Trophoblast cell (in vitro differentiated cells and primary cell): ENCODE measurements at places on chromosomes 1 and 21.

GRCh38 chr1:70961374-70961975 lies 86.1 kb downstream of the PTGER3 start:
- no peak overlapping the region for H3K27ac ChIP-seq
- no peak overlapping the region for H3K4me3 ChIP-seq
- DNase-seq = peak; percentile 81
- no peaks in the 10 kb centered on the region for H3K36me3 ChIP-seq
- no peaks in the 10 kb centered on the region for H3K4me1 ChIP-seq

GRCh38 chr1:6260961-6261614 lies at the start of gene GPR153:
Gene GPR153 (minus strand): TSS chr1:6261098. CDS start chr1:6254905, 6,193 bp downstream.
- no peak within 1 kb of the TSS for H3K27ac ChIP-seq
- peak within 1 kb of the TSS; percentile 66 for H3K4me3 ChIP-seq
- peak; percentile 44 for DNase-seq
- H3K36me3 ChIP-seq = no peaks in the 10 kb centered on the region
- H3K27me3 ChIP-seq = peaks cover 4% of the 10 kb centered on the region

DNA sequence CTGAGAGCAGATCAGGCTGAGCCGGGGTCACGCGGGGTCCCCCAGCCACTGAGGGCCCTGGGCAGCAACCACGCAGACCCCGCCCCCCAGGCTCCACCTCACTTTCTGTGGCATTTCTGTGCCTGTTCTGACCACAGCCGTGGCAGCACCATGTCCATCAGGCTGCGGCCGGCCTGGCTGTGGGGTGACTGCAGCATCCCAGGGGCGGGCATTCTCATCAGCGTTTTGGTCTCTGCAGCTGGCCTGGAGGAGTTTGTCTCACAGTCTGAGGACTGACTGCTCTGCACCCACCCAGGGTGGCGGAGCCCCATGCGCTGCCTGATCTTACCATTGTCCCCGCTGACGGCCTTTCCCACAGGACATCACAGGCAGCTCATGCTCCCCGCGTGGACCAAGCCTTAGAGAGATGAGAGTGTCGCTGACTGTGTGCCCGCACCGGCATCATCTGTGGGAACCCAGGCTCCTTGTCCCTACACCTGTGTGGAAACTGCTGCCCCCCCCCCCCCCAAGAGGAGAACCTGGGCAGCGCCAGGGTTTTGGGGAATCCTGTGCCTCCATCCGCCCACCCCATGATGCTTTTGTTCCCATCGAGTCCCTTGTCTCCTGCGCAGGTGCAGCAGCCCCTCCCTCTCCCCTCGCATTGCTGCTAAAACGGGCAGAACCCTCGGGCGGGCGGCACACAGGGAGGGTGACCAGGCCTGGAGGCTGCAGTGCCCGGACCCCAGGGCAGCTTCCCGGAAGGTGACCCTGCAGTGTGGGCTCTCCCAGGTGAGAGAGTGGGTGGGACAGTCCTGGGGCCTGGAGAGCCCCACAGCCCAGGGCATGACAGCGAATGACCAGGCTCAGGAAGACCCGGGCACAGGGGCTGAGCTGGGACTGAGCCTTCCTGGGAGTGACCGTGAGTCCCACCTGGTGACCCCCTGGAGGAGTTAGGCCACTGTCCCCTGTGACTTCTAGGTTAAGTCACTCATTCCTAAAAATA lies 1.8 kb downstream of the KRTAP10-1 start:
- no peak overlapping the region for H3K27ac ChIP-seq
- H3K27me3 ChIP-seq = no peaks in the 10 kb centered on the region
- H3K4me3 ChIP-seq = no peak overlapping the region
- no peak for DNase-seq

- no peak overlapping the region for H3K4me3 ChIP-seq
- H3K27me3 ChIP-seq = no peaks in the 10 kb centered on the region
- no peaks in the 10 kb centered on the region for H3K4me1 ChIP-seq
- no peaks in the 10 kb centered on the region for H3K36me3 ChIP-seq
These were observed 49.4 kb upstream of the KIAA1614 start for GRCh38 chr1:180863158-180863775.

DNA sequence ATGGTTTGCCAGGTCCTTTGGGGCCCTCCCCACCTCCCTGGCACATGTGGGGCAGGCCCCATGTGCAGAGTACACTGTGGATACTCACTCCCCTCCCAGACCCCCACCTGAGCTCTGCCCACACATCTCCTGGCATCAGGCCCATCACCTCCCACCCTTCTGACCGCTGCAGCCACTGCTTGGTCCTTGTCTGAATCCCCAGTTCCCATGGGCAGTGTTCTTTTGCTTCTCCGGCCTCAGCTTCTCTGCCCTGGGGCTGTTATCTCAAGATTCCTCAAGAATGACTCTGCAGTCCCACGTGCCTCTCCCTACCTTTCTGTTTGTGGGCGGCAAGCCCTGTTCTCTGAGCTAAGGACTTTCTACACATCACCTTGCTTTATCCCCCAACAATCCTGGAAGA lies 187.7 kb upstream of the EDN2 start:
- H3K4me1 ChIP-seq = peaks cover 11% of the 10 kb centered on the region
- DNase-seq = peak; percentile 80
- H3K27me3 ChIP-seq = no peaks in the 10 kb centered on the region
- no peak overlapping the region for H3K27ac ChIP-seq

DNA sequence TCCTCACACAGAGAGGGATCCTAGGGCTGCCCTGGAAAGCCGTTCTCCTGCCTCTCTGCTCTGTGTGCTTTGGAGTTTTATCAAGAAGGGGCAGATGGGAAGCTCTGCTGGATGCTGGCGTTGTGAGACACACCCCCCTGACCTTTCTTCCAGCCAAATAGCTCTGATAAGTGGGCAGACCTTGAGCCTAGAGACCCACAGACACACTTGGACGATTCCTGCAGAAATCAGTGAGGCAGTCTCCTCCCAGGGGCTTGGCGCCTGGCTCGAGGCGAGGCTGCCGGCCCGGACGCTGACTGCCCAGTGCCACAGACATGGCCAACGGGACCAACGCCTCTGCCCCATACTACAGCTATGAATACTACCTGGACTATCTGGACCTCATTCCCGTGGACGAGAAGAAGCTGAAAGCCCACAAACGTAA lies at the start of gene MRAP:
TSS of gene MRAP (plus strand) at position 198 of the 424 bp plus-strand sequence. CDS start at position 315, 117 bp downstream.
- H3K4me3 ChIP-seq = no peak within 1 kb of the TSS
- DNase-seq = no peak
- H3K27ac ChIP-seq = no peak within 1 kb of the TSS

- H3K27me3 ChIP-seq = no peaks in the 10 kb centered on the region
- H3K27ac ChIP-seq = no peak overlapping the region
These were observed 489.3 kb downstream of the AMY1C start for GRCh38 chr1:104238991-104239390.

- H3K27me3 ChIP-seq = no peaks in the 10 kb centered on the region
- peaks cover 8% of the 10 kb centered on the region for H3K4me1 ChIP-seq
- H3K4me3 ChIP-seq = no peak overlapping the region
- no peak overlapping the region for H3K27ac ChIP-seq
- DNase-seq = peak; percentile 15
These were observed 7.8 kb downstream of the ETS2 start for GRCh38 chr21:38813547-38813946.

DNA sequence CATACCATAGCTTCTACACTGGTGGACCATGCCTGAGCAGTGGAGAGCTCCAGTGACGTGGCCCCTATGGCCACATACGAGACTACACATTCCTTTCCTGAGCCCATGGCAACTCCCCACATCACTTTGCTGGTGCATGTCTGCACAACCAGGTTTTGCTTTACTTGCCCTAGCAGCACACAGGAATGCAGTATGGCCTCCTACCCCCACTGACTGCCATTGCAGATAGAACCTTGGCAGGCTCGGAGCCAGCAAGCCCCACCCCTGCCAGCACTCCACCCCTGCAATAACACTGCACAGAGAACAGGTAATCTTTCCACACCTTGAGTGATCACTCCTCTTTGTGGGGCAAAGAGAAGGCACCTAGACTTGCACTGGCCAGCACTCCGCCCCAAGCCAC lies 531.9 kb upstream of the CAMK1G start:
- no peak overlapping the region for H3K27ac ChIP-seq
- no peak overlapping the region for H3K4me3 ChIP-seq
- DNase-seq = no peak
- H3K4me1 ChIP-seq = peaks cover 9% of the 10 kb centered on the region
- no peaks in the 10 kb centered on the region for H3K36me3 ChIP-seq

GRCh38 chr21:41121785-41122415 lies 46.1 kb upstream of the BACE2 start:
- no peaks in the 10 kb centered on the region for H3K36me3 ChIP-seq
- DNase-seq = peak; percentile 98
- no peak overlapping the region for H3K4me3 ChIP-seq
- H3K27me3 ChIP-seq = no peaks in the 10 kb centered on the region

GRCh38 chr1:177444997-177445746 lies 274.4 kb downstream of the BRINP2 start:
- peak; percentile 46 for DNase-seq
- H3K4me3 ChIP-seq = no peak overlapping the region
- H3K27me3 ChIP-seq = no peaks in the 10 kb centered on the region
- no peak overlapping the region for H3K27ac ChIP-seq
- no peaks in the 10 kb centered on the region for H3K4me1 ChIP-seq
- H3K36me3 ChIP-seq = no peaks in the 10 kb centered on the region

DNA sequence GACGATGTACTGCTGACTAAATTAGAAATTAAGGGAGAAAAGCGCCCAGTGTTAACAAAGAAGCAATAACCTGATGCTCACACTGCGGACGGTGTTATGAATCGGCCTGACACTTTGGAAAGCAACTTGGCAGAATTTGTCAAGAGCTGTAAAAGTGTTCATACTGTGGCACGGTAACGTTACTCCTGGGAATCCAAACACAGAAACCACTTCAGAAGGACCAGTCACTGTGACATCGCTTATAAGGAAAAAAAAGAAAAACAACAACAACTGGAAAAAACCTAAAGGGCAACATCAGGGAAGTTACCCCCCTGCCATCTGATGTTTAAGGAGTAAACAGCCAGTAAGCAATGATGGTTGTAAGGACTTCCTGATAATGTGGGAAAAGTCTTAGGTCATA lies 27.7 kb downstream of the CAPZB start:
- H3K4me1 ChIP-seq = peaks cover 23% of the 10 kb centered on the region
- H3K27ac ChIP-seq = no peak overlapping the region
- no peaks in the 10 kb centered on the region for H3K36me3 ChIP-seq
- no peaks in the 10 kb centered on the region for H3K27me3 ChIP-seq
- no peak overlapping the region for H3K4me3 ChIP-seq

DNA sequence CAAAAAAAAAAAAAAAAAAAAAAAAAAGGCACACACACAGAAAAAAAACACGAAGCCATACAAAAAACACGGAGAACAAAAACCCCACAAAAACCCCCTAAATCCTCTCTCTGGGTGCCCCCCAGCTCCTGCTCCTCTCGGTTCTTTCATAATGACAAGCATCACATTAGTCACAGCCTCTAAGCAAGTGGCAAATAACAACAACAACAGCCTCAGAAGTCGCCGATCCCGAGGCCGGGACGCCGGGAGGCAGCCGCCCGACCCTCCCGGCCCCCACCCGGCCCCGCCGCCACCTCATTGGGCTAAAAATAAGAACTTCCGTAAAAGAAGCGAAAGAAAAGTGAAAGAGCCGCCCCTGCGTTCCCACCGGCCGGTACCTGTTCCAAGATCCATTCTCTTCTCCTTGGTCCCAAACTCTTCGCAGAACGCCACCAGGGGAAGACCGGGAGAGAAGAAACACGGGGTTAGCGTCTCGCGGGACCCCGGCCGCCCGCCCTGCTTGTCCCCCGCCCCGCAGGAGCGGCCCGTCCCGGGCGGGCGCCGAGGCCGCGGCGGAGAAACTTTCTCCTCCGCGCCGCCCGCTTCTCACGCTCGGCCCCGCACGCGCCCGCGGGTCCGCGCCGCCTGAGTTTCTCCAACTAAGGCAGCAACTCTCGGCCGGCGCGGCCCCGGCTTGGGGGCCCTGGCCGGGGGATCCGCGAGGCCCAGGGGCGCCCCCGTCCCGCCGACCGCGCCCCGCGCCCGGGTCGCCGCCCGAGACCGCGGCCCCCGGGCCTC lies 102.8 kb downstream of the CASZ1 start:
- no peak overlapping the region for H3K27ac ChIP-seq
- no peaks in the 10 kb centered on the region for H3K36me3 ChIP-seq
- DNase-seq = peak; percentile 42
- peaks cover 4% of the 10 kb centered on the region for H3K27me3 ChIP-seq
- H3K4me3 ChIP-seq = peak overlapping the region; percentile 18
- peaks cover 3% of the 10 kb centered on the region for H3K4me1 ChIP-seq

- H3K4me3 ChIP-seq = no peak overlapping the region
- H3K27me3 ChIP-seq = no peaks in the 10 kb centered on the region
- DNase-seq = no peak
- H3K36me3 ChIP-seq = no peaks in the 10 kb centered on the region
- no peaks in the 10 kb centered on the region for H3K4me1 ChIP-seq
- H3K27ac ChIP-seq = no peak overlapping the region
These were observed 1410.1 kb downstream of the MRPL39 start for GRCh38 chr21:24197132-24197643.

- no peak overlapping the region for H3K4me3 ChIP-seq
- no peak overlapping the region for H3K27ac ChIP-seq
- no peaks in the 10 kb centered on the region for H3K4me1 ChIP-seq
These were observed 4.7 kb downstream of the TFF3 start for GRCh38 chr21:42310411-42311001.

- no peak overlapping the region for H3K27ac ChIP-seq
- no peak overlapping the region for H3K4me3 ChIP-seq
- no peaks in the 10 kb centered on the region for H3K4me1 ChIP-seq
- no peak for DNase-seq
- no peaks in the 10 kb centered on the region for H3K36me3 ChIP-seq
- H3K27me3 ChIP-seq = no peaks in the 10 kb centered on the region
These were observed 132.5 kb downstream of the PEX14 start for GRCh38 chr1:10607228-10607627.

DNA sequence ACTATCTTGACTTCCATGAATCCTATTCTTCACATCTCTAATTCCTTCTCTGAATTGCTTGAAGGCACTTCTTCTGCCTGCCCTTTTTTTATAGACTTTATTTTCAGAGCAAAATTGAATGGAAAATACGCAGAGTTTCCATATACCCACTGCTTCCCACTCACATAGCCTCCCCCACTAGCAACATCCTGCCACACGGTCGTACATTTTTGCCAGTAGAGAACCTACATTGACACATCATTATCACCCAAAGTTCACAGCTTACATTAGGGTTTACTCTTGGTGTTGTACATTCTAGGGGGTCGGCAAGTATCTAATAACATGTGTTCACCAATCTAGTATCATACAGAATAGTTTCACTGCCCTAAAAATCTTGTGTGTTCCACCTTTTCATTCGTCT lies 12.3 kb downstream of the EEIG2 start:
- H3K36me3 ChIP-seq = no peaks in the 10 kb centered on the region
- H3K4me3 ChIP-seq = no peak overlapping the region
- no peak for DNase-seq
- no peak overlapping the region for H3K27ac ChIP-seq

GRCh38 chr1:37764888-37765441 lies at the start of gene EPHA10:
Gene EPHA10 (minus strand): TSS chr1:37765120. CDS start chr1:37765066, 54 bp downstream.
- H3K4me1 ChIP-seq = no peaks in the 10 kb centered on the region
- H3K27ac ChIP-seq = no peak within 1 kb of the TSS
- DNase-seq = no peak
- no peak within 1 kb of the TSS for H3K4me3 ChIP-seq

GRCh38 chr1:81452693-81453366 lies 347.9 kb upstream of the ADGRL2 start:
- H3K27ac ChIP-seq = no peak overlapping the region
- DNase-seq = no peak
- H3K4me3 ChIP-seq = no peak overlapping the region

- no peaks in the 10 kb centered on the region for H3K27me3 ChIP-seq
- no peak for DNase-seq
These were observed 10.0 kb upstream of the TRIM67 start for GRCh38 chr1:231151811-231152210.

- H3K36me3 ChIP-seq = no peaks in the 10 kb centered on the region
- no peak overlapping the region for H3K27ac ChIP-seq
- H3K4me1 ChIP-seq = no peaks in the 10 kb centered on the region
- DNase-seq = no peak
These were observed 8.6 kb downstream of the SMAP2 start for GRCh38 chr1:40382108-40382460.

- no peak overlapping the region for H3K27ac ChIP-seq
- H3K36me3 ChIP-seq = no peaks in the 10 kb centered on the region
- DNase-seq = peak; percentile 82
- no peak overlapping the region for H3K4me3 ChIP-seq
These were observed 18.7 kb downstream of the CTSK start for GRCh38 chr1:150789396-150789795.
